CD8-positive, alpha-beta T cell (primary cell): ENCODE measurements at places on chromosomes 16 and 17. TPM values are rescaled to one million over a fixed set of nuclear protein-coding genes. Genes with fewer than 3 reads are reported as not detected.

DNA sequence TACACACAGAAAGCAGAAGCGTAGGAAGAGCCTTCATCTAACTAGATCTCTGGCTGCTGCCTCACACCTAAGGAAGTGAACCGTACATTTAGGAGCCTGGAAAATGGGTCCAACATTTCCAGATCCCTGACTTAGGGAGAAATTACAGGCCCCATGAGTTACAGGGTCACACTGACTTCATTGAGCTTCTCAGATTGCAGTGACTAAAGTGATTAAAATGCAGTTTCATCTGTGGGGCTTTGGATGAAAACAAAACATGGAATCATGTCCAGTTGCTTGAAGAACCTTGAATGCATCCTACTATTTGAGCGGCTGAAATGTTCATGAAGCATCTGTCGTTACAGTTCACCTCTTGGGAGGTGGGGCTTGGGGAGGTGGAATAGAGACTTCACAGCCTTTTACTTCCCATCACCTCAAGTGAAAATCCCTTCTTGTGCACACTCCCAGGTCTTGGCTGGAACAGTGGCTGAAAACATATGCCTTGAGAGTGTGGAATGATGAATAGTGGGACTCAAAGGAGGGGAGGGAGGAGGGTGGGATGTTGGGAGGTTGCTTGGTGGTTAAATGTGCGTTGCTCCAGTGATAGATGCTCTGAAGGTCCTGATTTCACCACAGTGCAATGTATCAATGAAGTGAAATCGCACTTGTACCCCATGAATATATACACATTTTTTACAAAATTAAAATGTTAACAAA is 19.7 kb downstream of the TEKT3 start:
- no peak for DNase-seq

DNA sequence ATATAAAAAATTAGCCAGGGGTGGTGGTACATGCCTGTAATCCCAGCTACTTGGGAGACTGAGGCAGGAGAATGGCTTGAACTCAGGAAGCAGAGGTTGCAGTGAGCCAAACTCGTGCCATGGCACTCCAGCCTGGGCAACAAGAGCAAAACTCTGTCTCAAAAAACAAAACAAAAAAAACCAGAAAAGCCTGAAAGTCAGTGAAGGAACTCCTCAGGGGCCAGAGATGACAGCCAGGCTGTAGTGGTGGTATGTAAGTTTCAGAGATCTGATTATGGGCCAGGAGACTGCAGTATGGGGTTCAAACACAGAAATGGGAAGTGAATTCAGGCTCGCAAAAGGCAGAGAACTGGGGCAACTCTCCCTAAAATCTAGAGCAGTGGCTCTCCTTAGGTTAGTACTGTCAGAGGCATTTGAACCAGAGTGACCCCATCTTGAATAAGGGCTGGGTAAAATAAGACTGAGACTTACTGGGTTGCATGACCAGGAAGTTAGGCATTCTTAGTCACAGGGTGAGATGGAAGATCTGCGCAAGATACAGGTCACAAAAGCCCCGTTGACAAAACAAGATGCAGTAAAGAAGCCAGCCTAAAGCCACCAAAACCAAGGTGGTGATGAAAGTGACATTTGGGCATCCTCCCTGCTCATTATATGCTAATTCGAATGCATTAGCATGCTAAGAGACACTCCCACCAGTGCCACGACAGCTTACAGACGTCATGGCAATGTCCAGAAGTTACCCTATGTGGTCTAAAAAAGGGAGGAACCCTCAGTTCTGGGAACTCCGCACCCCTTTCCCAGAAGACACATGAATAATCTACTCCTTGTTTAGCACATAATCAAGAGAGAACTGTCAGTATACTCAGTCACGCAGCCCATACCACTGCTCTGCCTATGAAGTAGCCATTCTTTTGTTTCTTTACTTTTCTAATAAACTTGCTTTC is 120.2 kb upstream of the XYLT1 start:
- DNase-seq: no peak

GRCh38 chr17:5665164-5665563 is 80.9 kb upstream of the NLRP1 start:
- DNase-seq: no peak

- peak; percentile 52 for DNase-seq
Measured at GRCh38 chr16:337975-338575, 14.4 kb downstream of the AXIN1 start.

DNA sequence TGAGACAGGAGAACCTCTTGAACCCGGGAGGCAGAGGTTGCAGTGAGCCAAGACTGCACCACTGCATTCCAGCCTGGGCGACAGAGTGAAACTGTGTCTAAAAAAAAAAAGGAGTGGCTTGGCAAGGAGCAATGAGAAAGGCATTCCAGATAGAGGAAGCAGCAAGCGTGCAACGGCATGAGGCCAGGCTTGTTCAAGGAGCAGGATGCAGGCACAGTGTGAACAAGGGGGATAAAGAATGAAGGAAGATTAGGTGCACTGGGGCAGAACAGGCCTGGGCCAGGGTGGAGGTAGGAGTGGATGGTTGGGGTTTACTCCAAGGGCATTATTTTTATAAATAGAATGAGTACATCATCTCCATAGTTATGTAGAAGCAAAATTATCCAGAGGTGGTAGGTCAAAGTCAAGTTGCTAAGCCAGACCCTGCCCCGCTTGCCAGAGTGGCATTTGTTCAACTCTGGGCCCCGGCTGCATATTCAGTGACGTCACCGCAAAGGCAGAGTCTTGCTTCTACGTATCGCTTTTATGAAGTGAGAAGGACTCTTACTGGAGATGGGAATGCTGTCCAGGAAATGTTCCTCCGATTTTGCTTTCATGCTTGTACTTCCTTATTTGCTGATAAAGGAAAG is 100.2 kb downstream of the KATNIP start:
- no peak for DNase-seq

GRCh38 chr16:57627184-57627871 is 1.1 kb upstream of the ADGRG1 start:
- DNase-seq: no peak

DNA sequence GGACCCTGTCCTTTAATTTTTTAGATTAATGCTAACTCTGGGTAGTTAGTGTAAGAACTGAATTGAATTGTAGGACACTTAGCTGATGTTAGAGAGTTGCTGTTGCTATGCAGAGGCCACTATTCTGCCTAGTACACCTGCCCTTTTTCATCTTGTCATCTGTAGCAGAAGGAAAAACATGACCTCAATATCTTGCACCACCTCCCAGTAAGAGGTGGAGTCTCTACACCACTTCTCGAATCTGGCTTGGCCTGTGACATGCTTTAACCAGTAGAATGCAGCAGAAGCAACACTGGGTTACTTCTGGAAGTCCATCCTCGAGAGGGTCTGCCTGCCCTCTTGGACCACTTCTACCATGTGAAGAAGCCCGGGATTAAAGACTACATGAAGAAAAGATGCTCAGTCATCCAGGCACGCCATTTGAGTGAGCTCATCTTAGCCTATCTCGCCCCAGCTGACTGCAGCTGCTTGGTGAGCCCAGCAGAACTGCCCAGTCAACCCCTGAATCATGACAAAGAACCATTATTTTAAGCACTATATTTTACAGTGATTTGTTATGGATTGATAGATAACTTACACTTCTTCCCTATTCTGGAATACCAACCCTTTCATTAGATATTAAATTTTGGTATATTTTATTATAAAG is 153.5 kb downstream of the MYO1D start:
- no peak for DNase-seq

DNA sequence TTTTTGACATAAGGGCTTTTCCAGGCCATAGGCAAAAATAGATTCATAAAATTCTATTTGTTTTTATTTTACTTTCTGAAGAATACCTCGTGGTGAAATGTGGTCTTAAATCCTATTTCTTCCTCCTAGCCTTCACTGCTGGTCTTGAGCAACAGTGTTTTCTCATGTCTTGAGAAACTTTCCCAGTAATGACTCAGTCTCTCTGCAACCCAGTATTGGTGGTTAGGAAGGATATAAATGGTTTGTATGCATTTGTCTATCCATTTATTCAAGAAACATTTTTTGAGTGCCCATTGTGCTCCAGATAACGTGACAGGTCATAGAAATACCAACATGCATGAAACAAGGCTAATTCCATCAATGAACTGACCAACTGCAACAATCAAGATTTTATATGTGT is 213.9 kb downstream of the TMEM114 start:
- DNase-seq: no peak

DNA sequence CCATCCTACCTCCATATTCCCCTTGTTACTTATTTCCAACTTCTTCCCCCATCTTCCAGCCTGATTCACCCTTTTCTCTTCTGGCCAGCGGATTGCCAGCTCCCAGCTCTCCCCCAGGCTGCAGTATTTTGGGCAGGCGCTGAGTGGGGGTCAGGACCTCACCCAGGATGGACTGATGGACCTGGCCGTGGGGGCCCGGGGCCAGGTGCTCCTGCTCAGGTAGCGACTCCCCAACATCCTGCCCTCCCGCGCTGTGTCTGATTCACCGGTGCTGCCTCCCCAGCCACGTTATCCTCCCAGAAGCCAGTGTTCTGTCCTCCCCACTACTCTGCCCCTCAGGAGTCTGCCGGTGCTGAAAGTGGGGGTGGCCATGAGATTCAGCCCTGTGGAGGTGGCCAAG is 15.4 kb downstream of the COX6A2 start:
- no peak for DNase-seq

DNA sequence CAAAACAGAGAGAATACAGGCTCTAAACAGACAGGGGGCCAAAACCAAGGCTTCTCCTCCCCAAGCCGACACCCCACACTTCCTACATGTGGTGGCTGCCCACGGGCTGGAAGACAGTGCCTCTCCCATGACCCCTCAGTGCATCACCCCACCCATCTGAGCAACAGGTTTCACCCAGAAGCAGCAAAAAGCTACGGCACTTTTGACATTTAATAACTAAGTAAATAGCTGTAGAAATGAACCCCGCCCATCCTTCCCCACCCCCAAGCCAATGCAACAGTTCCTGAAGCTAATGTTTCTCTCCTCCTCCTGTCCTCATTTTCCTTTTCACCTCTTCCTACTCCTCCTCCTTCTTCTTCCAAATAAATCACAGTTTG is 9.9 kb upstream of the SOX9 start:
- DNase-seq: no peak

- DNase-seq: peak; percentile 46
Measured at GRCh38 chr17:1627182-1627981, 1.3 kb downstream of the SLC43A2 start.

DNA sequence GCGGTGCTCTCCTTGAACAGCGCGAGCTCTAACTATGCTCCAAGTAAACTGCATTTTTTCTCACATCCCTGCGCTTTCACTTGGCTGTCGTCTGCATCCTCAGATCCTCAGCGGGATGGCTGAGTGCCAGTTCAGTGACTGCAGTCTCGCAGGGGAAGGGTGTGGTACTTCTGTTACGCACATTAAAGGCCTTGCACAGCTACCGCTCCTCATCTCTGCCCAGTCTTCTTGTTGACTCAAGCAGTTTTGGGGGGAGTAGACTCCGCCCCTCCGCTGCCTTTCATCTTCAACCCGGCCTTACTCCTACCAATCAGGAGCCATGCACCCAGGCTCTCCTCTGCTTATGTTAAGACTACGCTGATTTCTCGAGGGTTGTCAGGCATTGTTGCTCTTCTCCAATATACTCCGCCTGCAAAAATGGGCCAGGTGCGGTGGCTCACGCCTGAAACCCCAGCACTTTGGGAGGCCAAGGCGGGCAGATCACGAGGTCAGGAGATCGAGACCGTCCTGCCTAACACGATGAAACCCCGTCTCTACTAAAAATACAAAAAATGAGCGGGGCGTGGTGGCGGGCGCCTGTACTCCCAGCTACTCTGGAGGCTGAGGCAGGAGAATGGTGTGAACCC is 10.0 kb downstream of the ATP5PD start:
- DNase-seq: peak; percentile 86

GRCh38 chr17:16989953-16990860 is 18.3 kb upstream of the TNFRSF13B start:
- no peak for DNase-seq

- DNase-seq: no peak
Measured at GRCh38 chr17:27155866-27156265, 138.0 kb upstream of the WSB1 start.

DNA sequence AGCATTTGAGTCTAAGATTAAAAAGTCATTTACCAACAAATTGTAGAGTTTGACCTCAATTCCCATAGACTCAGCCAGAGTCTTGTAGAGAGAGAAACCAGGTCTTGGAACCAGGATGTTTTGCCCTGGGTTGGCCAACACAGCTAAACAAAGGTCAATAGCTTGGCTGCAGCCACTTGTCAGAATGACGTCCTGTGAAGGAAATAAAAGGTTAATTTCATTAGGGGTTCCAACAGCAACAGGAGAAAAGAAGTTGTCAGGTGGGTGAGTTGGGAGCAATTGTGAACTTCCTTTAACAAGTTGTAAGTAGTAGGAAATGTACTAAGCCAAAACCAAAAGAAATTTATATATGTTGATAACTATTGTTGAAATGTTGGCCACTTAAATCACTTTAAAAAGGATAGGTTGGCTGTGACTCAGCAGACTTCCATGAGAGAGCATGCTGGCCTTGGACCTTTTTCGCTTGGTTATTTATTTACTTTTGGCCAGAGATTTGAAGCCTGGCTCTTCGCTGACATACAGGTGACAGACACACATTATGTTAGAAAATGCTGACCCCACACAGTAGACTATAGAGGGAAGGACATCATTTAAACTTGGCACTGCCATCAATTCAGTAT is 4.3 kb downstream of the TAT start:
- DNase-seq: no peak

GRCh38 chr17:74008196-74008595 is 195.3 kb upstream of the RPL38 start:
- no peak for DNase-seq

DNA sequence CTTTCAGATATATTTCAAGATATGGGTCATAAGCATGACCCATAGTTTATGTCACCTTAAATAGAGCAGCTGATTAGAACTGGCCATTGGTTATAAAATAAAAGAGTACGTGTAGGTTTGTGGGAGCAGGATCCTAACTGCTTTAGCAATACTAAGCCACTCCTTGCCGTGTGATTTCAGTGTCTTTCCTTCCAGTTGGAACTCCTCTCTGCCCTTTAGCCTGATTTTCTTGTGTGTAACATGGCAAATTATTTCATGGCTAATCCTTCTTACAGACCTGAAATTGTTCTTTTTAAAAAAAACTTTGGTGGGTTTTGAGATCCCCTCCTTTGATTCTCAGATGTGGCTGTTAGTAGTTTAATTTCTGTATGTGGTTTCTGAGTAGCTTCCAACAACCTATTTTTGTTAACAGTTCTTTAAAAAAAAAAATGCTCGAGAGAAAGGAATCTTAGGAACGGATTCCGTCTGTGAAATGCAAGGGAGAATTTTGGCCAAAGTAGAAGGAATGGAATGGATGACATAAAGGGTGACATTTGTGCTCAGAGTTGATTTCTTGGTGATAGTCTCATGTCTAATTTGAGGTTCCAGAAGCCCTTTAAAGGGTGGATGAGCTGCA is 39.9 kb downstream of the DHRS7B start:
- no peak for DNase-seq

The KRT39 gene
- not detected for total RNA-seq

The KRT36 gene
- not detected for total RNA-seq

The RAB26 gene
- total RNA-seq: not detected

The ZPBP2 gene
- total RNA-seq: not detected

The CCDC40 gene
- 1.0 TPM for total RNA-seq

The CACNG1 gene
- total RNA-seq: not detected

The KRTAP16-1 gene
- 1.00 TPM for total RNA-seq

The TK2 gene
- 3.3 TPM for total RNA-seq

The TP53TG3 gene
- not detected for total RNA-seq

The AOC3 gene
- total RNA-seq: 0.61 TPM
